ENCODE measurements at places on chromosomes 2 and 18.
A peak's percentile ranks its signal among the peaks of the same experiment; 100 is the strongest.

GRCh38 chr2:218831378-218831990 lies at the start of gene PRKAG3:
PRKAG3 (minus strand) TSS chr2:218831803.
- DNase-seq: no peak

DNA sequence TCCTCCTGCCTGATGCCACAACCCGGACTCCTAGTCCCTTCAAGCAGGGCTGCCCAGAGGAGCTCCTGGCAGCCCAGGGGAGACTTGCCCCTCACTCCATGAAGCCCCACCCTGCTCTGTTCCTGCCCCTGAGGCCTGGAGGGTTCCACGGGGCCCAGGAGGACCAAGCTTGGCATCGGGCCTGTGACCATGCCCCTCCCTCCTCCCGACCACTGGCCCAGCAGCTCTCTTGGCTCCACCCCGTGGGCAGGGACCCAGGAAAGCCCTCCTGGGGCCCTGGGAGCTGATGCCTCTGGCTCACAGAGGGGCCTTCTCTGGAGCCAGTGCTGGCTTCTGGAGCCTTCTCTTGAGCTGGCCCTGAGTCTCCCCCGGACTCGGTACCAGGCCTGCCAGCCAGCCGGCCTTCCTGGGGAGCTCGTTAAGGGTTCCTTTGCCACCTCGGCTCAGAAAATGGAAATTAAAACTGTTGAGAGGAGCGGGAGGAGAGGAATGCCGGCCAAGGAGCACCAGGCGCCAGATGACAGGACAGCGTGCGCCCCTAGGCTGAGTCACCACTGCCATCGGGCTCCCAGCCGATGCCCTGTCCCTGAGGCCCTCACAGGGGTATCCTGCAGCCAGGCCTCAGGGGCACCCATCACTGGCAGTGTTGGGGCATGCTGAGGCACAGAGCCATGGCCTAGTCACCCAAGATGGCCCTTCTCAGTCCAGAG lies 40.6 kb upstream of the SNED1 start:
- no peak for DNase-seq

GRCh38 chr2:228103379-228103778 lies 78.1 kb downstream of the SPHKAP start:
- DNase-seq: no peak

DNA sequence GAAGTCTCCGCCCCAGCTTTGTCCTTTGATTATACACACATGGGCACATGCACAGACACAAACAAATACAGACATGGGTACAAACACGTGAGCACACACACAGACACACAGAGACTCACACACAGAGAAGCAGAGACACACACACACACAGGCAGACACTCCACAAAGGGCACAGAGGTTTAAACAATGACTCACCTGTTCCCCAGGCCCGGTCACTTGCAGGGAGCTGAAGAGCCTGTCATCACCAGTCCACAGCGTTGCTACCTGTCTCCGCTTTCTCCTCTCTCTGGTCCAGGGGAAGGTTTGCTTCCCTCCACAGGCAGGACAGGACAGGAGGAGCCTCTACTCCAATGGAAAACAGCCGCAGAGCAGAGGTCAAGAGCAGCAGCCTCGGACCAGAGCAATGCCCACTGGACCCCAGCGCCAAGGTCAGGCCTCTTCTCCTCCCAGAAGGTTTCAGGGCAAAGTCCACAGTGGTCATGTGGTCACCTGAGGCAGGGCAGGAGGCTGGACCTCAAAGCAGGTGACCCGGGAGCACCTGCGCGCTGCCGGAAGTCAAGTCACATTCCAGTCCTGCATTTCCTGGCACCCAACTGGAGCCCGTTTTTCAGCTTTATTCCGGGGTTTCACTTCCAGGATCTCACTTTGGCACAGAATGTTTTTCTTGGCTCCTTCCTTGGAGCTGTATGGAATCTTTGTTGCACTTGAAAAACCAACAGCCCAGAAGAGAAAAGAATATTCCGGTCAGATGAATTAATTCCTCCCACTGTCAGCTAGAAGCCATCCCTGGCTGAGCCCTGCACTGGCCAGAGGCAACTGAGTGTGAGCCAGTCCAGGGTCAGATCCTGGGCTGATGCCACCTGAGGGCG lies at the start of gene RAB17:
Gene RAB17 (minus strand): TSS at position 463 of the 869 bp plus-strand sequence. CDS start 4,580 bp downstream, outside the sequence.
- no peak for DNase-seq

DNA sequence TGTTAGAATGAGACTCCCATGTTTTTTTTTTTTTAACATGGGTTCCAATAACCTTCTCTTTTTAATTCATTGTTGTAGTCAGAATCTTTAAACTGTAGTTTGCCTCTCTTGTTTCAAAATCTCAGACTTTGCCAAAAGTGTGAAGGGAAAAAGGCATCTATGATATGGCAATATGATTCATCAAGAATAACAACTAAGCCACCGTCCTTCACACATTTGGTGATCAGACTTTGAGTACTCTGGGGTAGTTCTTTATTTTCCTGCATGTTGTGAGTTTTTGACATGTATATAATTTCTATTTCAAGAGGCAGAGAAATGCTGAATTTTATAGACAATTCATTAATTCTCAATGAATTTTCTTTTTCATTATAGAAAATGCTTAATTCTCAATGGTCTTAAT lies 53.5 kb upstream of the CERS6 start:
- DNase-seq: no peak

GRCh38 chr18:46942646-46943045 lies 25.2 kb downstream of the KATNAL2 start:
- no peak for DNase-seq

DNA sequence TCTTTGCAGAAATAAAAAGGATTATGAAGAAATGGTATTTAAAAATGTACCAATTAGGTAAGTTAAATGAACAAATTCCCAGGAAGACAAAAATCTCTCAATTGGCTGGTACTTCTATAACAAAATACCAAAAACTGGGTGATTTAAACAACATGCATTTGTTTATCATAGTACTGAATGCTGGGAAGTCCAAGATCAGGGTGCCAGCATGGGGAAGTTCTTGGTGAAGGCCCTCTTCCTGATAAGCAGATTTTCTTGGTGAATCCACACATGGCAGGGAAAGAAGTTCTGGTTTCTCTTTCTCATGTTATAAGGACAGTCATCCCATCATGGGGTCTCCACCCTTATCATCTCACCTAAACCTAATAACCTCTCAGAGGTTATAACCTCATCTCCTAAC lies 271.6 kb upstream of the SETBP1 start:
- DNase-seq: no peak

DNA sequence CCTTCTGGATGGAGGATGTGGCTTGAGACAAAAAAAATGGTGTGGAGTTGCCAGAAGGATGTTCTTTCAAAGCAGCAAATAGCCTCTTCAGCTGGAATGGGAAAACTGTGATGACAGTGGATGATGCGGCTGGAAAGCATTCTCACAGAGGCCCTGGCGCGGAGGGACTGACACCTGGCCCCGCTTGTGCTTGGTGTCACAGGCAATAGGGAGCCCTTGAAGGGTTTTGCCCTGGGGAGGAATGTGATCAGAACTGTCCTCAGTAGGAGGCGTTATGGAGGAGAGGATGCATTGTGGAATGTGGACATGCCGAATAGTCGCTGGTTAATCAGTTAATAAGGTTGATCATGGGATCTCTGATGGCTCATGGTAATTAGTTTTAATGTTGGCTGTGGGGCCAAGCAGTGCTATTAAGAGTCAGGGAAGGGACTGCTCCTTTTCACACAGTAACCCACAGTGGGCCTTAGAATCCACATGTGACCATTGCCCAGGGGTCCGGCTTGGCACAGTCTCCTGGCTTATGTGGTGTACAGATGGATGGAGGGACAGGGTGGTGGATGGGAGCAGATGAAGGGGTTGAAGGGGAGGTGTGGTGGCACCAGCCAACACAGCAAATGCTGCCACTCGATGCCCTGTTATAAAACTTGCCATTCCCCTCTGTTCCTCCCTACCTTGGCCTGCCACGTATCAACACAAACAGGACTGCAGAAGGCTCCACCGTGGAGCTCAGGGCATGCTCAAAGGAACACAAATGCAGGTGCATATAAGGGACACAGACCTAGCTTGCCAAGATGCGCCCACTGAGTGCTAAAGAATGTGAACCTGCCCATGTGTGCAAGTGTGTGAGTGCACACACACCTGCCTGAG lies 71.7 kb downstream of the CIB4 start:
- no peak for DNase-seq

- no peak for DNase-seq
Observed at GRCh38 chr18:27865431-27865830, 311.5 kb downstream of the CDH2 start.

- no peak for DNase-seq
Observed at GRCh38 chr18:5518899-5519371, 24.9 kb downstream of the EPB41L3 start.

DNA sequence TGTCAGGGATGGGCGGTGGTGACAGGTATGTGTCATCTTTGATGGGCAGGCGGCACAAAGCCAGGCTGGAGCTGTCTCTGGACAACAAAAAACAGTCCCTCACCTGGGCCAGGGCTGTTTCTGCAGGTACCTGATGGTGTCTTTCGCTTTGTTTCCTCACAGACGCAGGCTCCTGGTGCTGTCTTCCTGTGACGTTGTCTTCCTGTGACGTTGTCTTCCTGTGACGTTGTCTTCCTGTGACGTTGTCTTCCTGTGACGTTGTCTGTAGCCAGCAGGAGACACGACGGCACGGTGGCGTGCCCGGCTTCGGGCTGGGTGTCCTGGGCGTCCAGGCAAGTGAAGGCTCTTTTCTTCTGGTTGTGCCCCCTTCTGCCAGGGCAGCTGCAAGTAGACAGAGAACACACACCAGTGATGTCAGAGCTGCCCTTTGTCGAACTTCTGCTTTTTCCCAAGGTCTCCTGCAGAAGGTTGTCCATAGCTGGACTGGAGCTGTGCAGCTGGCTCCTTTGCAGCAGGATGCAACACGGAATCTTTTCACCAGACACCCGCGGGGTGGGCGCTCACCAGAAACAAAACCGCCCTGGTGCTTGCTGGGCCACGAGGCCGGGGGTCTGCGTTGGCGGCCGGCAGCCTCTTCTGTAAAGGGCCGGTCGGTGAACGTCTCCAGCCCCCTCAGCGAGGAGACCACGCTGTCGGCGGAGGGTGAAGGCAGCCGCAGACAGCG lies 21.1 kb downstream of the GPR35 start:
- no peak for DNase-seq

- DNase-seq: no peak
Observed at GRCh38 chr2:220043155-220043989, 415.9 kb downstream of the SLC4A3 start.

- DNase-seq: no peak
Observed at GRCh38 chr2:58794103-58794502, 553.0 kb upstream of the FANCL start.

- DNase-seq: no peak
Observed at GRCh38 chr18:46072376-46072867, 362 bp upstream of the PSTPIP2 start.

DNA sequence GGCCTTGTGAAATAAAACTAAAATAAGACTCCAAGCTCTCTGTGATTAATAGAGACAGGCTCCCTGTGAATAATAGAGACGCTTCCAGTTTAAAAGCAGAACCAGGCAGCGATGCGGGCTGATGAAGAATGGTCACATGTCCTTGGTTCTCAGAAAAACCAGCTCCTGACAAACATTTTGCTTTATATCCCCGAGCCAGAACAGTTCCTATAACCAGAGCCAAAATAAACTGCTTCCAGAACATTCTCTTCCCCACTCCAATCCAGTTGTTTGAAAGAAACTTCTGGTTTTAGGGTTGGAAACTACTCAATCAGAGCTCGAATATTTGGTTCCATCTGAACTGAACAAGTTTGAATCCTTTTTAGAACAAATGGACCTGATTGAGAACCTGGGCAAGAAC lies 213.7 kb downstream of the TSN start:
- peak; percentile 44 for DNase-seq

DNA sequence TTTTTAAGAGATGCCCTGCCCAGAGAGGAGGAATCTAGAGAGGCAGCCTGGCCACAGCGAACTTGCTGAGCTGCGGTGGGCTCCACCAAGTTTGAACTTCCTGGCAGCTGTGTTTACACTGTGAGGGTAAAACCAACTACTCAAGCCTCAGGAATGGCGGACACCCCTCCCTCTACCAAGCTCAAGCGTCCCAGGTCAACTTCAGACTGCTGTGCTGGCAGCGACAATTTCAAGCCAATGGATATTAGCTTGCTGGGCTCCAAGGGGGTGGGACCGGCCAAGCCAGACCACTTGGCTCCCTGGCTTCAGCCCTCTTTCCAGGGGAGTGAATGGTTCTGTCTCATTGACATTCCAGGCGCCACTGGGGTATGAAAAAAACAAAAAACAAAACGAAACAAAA lies 289.4 kb downstream of the KCNS3 start:
- DNase-seq: no peak

Data from hematopoietic multipotent progenitor cell (in vitro differentiated cells).